ENCODE measurements at places on chromosomes 7 and 10. TPM values are rescaled to one million over a fixed set of nuclear protein-coding genes. Genes with fewer than 3 reads are reported as not detected.

The CNTNAP2 gene
- total RNA-seq, result not detected

The ZNF655 gene
- 85.3 TPM for total RNA-seq

The TSC22D4 gene
- 35.5 TPM for total RNA-seq

The RABGEF1 gene
- 69.7 TPM for total RNA-seq

The POP7 gene
- total RNA-seq, result 19.5 TPM

The EXOC4 gene
- total RNA-seq, result 68.6 TPM
